A172 (cell line): ENCODE measurements at places on chromosomes 3 and 15.

DNA sequence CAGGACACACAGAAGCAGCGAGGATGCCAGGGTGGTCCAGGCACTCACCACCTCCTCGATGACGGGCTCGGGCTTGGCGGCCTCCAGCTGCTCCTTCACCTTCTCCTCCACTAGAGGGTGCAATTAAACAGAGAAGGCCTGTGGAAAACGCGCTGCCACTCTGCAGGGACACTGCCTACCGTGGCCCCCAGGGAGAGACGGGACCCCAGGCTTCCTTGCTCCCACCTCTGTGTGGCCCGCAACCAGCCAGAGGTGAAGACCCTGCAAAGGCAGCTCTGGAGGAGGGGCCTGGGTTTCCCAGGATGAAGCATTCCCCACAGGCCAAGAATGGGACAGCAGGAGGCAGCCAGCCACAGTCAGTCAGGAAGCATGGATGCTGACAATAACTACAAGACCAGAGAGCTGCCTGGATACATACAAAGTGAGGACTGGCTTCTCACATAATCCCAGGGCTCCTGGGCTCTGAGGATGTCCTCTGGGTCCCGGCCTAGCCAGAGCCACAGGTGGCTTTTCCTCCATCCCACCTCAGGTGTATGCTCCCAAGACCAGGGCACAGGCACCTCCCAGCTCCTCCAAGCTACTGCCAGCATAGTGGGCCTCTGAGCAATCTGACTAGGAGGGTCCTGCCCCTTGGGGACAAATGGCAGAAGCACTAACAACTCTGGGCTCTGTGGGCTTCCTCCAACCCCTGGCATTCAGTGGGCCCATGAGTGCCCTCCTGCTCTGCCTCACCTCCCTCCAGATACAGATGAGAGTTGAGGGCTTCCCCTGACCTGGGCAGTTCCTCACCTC lies 46.2 kb downstream of the PTH1R start:
- DNase-seq = no peak

GRCh38 chr3:37787153-37787867 lies 74.4 kb upstream of the CTDSPL start:
- no peak for DNase-seq

DNA sequence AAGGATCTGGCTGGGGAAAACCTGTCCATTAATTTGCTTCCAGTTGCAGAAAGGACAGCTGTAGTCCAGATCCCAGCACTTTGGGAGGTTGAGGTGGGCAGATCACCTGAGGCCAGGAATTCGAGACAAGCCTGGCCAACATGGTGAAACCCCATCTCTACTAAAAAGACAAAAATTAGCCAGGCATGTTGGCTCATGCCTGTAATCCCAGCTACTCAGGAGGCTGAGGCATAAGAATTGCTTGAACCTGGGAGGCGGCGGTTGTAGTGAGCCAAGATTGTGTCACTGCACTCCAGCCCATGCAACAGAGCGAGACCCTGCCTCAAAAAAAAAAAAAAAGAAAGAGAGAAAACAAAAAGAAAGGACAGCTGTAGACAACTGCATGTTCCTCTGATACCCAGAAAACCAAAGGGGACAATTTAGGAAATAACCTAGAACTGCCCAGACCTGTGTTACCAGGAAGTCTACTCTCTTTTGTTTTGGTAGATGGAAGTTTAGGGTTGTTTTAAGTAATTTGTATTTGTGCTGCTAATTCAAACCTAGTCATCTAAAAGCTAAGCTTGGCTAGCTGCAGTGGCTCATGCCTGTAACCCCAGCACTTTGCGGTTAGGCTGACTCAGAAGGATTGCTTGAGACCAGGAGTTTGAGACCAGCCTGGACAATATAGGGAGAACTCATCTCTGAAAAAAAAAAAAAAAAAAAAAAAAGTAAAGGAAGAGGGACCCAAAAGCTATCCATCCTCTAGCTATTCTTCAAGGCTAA lies 22.7 kb downstream of the EXD1 start:
- no peak for DNase-seq

DNA sequence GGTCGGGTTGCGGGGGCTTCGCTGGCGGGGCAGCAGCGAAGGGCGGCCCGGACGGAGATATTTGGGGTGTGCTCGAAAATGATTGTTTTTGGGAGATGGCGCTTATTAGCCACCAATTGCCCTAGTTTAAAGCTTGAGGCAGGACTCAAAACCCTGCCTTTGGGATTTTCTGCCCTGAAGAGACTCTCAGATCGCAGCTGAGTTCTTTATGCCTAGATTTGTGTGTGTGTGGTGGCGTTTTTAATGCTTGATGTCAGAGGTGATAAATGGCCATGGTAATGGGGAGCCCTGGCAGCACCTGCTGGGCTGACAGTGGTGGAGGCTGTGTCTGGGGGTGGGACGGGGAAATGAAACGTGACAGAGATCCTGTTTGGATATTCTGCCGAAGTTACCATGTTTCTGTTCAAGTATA lies 604 bp downstream of the KCTD6 start:
- DNase-seq = peak; percentile 8

DNA sequence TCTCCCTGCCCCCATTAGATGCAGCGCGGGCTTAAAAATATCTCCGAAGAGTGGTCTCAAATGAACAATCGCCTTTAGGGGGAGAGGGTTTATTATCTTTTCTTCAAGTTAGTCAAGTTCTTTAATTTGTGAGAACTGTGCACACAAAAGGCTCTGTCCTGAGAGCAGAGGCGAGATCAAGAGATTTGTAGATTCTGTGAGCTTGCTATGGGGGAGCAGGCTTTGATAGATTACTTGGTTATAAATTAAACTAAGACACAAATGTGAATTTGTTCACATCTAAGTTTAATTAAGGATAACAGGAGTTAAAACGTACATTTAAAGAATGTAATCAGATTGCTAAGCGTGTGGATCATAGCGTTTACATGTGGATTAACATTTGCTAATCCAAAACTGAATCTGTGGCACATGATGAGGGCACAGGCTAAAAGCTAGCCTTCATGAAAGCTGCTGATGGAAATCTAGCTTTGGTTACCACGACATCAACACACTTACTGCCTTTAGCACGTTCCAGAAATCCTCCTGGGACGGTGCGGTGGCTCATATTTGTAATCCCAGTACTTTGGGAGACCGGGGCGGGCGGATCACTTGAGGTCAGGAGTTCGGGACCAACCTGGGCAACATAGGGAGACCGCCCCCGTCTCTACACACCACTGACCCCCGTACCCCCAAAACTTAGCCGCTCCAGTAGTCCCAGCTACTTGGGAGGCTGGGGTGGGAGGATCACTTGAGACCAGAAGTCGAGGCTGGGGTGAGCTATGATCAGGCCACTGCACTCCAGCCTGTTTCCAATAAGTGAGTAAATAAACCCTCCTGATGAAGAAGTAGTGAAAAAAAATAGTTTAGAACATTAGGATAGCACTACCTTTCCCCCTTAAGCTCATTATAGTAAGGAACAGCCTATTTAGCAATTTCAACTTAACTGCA lies 1.0 kb upstream of the PRTG start:
- DNase-seq = no peak

DNA sequence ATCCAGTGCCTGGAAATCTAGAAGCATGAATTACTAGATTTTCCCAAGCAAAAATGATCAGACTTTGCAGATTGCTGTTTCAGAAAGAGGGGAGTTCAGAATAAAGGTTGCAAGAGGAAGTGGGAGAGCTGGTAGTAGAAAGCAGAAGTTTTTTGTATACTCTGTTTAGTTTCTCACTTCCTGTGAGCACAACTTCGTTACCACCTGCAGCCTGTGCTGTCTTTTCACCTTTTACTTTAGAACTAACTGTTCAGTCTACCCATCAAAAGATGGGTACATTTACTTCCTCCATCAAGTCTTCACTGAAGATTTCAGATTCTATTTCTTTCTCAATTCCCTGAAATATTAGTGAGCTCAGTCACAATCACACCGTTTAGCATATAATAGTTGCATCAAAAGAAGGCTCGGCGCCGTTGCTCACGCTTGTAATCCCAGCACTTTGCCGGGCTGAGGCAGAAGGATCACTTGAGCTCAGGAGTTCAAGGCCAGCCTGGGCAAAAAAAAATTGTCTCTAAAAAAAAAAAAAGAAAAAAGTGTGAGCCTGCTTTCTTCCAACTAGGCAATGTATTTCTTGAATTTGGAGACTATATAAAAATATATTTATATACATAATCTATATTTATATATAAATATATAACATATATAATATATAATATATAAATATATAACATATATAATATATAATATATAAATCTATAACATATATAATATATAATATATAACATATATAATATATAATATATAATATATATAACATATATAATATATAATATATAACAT lies 1.8 kb upstream of the CEP97 start:
- no peak for DNase-seq

- no peak for DNase-seq
Observed at GRCh38 chr3:101414121-101414520, 93.7 kb upstream of the IMPG2 start.

DNA sequence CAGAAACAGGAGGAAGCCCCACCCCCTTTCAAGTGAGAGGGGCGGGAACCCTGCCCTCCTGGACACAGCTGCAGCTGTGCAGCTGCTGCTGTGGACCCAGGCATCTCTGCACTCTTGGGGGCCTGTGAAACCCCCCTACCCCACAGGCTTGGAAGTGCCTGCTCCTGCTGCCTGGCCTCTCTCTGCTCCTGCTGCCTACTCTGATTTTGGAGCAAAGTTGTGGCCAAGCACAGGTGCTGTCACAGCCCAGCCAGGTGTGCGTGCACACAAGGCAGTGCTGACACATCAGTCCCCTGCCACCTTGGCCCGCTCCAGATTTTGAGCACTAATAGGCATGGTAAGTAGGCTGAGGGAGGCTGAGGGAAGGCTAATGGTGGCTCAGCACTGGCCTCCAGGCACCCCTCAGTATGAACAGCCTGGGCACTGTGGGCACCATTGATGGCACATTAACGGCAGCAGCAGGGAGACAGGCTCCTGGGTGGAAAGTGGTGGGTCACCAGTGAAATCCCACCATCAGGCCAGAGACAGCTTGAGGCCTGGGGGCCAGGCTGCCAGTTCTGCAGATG lies 890.9 kb downstream of the GBE1 start:
- DNase-seq = no peak

- DNase-seq = no peak
Observed at GRCh38 chr3:160280836-160281235, 55.6 kb downstream of the C3orf80 start.

DNA sequence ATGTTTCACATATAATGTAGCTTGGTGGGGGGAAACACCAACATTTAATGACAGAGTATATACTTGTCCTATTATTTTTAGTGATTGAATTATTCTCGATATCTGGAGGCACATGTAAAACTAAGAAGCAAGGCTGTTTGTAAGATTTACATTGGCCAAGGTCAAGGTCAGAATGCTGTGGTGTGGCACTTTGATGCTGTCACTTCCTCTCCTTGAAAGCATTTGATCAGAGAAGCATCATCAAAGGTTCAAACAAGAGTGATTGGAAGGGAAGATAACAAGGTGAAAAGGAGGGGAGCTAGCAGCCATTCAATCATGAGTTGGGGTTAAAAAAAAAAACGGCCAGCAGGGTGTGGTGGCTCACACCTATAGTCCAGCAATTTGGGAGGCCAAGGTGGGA lies 26.4 kb downstream of the RTF1 start:
- no peak for DNase-seq
